ENCODE measurements at places on chromosomes 3 and 15.

- DNase-seq: no peak
Observed at GRCh38 chr3:196135693-196136639, 54.1 kb upstream of the TFRC start.

DNA sequence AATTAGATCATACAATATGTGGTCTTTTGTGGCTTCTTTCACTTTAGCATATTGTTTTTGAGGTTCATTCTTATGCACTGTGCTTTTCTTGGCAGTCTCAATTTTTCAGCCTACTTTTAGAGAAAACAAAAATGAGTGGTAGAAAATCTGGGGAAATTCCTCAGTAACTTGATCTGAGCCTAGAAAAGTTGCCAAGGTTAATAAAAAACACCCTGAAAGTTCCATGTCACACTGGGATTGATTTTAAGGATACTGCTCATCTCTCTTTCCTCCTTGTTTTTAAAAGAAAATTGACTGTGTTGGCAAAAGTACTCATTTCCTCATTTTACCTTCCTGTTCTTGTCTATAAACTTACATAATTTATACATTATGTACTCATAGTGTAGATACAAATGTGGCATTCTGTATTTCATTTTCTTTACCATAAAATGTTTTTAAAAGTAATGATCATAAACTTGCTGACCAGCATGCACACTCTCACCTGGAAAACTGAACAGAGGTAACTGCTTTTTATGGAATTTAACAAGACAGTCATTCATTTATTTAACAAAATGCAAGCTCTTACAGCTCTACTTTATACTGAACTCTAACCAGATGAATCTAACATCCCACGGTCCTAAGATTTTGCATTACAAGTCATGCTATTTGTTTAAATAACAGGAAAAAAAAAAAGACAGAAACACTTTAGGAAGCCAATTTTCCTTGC lies 28.6 kb upstream of the SH3BP5 start:
- DNase-seq: peak; percentile 91

- no peak for DNase-seq
Observed at GRCh38 chr3:94401466-94401865, 338.6 kb downstream of the NSUN3 start.

- DNase-seq: no peak
Observed at GRCh38 chr3:105304487-105304886, 62.2 kb upstream of the ALCAM start.

GRCh38 chr3:61667383-61667782 lies 106.0 kb downstream of the PTPRG start:
- peak; percentile 51 for DNase-seq

DNA sequence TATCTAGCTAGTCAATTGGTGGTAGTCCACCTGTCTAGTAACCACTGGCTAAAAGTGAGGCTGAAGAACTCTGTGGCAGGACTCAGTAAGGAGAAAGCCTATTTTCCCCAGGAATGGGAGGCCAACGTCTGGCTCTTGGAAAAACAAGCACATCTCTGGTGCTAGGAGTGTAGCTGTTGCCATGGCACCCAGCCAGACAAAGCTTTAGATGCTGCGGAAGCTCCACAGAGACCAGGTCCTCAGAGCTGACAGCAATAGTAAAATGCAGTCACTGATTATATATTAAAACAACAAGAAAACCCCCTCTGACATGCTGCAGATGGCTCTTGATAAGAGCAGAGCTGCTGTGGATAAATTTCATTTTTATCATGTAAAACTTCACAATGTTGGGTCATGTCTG lies 124.9 kb upstream of the STRIT1 start:
- DNase-seq: peak; percentile 71

GRCh38 chr3:33218446-33219174 lies at the start of gene SUSD5:
SUSD5 (minus strand) TSS chr3:33218810; CDS start chr3:33218797, 13 bp downstream.
- peak; percentile 55 for DNase-seq

DNA sequence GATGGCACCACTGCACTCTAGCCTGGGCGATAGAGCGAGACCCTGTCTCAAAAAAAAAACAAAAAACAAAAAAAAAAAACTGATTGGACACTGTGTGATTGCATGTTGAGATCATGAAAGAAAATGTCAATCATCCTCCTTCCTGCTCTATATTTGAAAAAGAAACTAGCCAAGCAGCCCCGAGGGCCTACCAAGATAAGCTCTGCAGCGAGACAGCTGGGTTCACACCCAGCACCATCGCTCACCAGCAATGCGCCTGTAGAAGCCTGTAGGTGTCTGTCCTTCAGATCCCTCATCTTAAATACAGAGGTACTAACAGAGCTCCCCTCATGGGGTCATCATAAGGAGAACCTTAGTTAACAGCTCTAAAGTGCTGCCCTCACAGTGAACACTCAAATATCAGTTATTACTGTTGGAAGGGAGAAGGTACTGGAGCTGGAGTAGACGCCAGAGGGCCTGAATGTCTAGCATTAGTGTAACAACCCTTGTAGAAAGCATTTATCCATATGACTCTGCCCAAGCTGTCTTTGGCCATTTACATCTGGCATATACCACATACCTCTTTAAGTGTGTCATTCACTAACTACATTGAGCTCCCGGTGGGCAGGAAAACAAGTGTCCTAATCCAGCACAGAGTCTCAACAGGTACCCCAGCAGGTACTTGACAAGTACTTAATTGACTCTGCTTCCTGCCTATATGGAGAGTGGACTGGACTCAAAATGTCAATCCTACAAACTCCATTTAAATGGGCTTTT lies 22.9 kb downstream of the MYLK start:
- DNase-seq: no peak

DNA sequence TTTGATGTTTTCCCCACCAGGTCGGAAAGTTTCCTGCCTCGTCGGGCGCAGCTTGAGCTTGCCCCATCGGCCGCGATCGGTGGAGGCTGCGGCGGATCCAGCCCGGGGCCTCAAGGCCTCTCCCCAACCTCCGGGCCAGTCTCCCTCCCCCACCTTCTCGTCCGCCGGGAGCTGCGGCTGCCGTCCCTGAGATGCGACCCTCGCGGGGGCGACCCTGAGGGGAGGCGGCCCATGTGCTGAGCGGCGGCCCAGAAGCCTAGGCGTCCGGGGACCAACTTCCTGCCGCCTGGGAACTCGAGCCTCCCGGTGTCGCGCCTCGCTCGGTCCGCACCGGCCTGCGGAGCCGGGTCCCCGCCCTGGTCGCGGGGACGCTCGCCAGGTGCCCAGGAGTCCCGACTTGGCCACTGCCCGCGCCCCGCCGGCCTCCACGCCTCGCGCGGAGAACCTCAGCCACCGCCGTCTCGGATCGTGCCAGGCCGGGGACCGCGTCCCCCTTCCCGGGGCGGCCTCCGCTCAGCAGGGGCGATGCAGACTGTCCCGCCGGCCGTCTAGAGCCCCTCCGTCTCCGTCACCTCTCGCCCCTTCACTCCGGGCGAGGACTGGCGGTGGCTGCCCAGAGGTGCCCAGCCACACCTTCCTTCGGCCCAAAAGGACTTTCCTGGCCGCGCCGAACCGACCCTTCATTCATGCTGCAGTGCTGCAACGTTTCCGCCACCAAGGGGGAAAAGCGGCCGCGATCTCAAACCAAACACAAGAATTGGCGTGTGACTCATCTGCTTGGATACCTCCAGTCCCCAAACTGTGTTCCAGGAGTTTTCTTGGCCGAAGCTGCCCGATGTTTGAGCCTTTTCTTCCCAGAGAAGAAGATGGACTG lies 656 bp downstream of the SLMAP start:
- DNase-seq: peak; percentile 78

DNA sequence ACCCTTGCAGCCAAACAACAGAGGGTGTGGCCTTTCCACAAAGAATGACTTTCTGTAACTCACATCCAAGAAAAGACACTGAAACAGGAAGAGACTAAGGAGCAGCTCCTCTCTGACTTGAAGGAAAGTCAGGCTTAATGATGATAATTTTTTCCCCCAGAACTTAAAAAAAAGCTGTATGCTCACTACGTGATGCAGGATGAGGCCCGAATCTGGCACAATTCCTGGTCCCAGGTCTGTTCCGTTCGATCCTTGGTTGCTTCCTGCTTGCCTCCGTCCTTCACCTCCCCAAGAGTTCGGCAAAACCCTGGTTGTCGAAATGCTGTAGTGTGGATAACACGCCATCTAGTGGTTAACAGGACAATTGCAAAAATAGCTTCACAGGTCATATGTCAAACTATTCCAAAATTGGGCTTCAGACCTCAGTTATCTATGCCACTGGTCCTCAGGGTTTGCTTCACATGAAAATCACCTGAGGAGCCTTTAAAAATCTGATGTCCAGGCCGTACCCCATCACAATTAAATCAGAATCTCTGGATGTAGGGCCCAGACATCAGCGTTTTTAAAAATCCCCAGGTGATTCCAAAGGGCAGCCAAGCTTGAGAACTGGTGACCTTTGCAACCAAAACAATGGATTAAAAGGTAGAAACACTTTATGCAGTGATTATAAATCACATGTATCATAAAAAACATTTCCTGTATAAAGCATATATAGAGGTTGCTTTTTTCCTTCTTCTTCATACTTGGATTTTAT lies 28.1 kb upstream of the SYNM start:
- DNase-seq: peak; percentile 87

DNA sequence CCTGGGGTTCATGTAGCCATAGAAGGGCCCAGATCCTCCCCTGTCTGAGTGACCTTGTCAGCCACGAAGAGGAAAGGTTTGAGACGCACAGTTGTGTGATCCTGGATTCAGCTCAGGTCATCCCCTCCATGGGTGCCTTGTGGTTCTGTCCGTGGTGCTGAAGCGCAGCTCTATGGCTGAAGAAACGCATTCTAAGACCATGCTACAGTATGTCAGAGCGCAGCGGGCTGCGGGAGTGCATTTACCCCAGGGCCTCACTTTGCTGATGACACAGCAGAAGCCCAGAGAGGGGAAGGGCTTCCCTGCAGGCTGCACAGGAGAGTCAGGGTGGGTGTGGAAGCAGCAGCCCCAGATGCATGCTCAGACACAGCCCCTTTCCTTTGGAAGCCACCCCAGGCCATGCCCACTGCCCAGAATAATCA lies 68.8 kb upstream of the IQSEC1 start:
- peak; percentile 44 for DNase-seq

DNA sequence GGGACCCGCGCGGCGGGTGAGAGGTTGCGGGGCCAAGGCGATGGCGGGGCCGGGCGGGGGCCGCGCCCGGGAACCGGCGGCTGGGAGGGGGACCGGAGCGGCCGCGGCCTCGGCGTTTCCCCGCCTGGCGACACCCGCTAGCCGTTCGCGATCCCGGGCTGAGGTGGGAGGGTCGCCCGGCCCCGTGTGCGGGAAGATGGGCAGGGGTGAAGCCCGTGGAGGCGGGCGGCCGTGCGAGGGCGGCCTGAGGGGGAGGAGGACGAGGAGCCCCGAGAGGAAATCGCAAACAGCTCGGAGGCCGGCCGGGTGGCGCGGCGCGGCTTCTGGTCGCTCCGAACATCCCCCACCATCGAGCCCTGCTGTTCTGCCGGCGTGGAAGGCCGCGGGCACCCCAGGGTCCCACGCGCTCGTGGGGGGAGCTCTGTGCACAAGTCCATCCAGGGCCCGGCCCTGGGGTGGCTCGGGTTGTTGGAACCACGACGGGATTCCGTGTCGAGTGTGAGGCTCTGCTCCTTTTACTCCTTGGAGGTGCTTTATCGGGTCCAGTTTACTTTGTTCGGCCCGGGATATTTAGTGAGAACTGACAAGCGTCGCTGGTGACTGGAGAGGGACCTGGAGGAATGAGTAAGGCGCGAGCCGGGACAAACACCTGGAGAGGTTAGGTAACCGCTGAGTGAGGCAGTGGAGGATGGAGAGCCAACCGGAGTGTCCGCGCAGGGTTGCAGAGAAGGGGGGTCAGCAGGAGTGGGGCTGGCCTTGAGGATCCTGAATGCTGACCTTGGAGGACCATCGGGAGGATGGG lies 728 bp downstream of the CRTC3 start:
- peak; percentile 47 for DNase-seq

DNA sequence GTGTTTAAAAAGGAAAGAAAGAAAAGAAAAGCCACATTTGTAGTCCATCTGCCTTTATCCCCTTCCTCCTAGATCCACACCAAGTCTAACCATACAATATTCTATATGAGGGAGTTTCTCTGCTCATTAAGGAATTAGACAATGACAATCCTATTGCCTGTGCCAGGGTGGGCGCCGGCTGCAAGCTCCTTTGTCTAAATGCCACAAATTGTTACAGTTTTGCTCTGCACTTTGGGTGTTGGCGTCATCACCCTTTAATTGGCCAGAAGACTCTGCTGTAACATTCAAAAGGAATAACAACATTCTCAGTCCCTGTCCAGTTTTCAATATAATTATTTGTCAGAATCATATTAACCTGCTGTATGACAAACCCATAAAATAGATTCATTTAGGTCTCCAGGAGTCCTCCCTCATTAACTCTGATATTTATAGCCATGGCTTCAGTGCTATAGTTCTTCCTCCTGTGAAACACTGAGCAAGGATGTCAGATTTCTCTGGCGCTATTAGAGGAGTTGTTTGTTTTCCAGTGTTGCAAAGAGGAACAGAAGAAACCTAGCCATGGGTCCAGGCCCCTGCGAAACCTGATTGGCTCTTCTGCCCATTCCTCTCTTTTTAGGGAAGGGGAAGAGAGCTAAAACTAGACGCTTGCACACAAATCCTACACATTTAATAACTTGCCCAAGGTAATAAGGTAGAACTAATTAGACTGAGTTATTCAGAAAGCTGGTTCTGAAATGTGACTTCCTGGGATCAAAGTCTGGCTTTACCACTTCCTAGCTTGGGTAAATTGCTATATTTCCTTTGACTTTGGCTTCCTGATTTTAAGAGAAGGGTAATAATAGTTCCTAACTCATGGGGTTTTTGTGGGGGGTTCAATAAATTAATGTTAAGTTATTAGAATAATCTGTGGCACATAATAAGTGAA lies 112.4 kb downstream of the CD47 start:
- no peak for DNase-seq

GRCh38 chr3:44950275-44950734 lies 25.7 kb downstream of the ZDHHC3 start:
- no peak for DNase-seq

Measured in fibroblast of skin of back (primary cell).